Muscle of back (tissue), 13 donors: ENCODE measurements at places on chromosomes 2 and 18.

GRCh38 chr2:18136881-18137475, 258.5 kb downstream of the KCNS3 start:
- DNase-seq: no peak

DNA sequence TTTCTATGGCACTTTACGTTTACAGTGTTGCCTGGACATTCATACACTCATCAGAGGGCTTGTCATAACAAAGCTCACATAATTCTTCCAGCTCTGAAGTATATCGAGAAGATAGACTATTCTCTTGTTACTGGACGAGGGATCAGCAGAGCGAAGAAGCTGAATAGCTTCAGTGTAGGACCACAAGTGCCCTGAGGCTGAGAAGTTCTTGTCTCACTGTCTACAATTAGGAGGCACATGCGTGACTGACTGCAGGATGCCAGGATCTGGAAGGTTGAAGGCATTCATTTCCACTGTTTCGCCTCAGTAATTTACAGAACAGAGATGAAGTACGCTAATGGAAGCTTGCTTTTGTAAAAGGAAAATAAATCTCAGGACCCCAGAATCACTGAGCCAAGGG, 9.6 kb downstream of the SH3YL1 start:
- DNase-seq: peak; percentile 13

DNA sequence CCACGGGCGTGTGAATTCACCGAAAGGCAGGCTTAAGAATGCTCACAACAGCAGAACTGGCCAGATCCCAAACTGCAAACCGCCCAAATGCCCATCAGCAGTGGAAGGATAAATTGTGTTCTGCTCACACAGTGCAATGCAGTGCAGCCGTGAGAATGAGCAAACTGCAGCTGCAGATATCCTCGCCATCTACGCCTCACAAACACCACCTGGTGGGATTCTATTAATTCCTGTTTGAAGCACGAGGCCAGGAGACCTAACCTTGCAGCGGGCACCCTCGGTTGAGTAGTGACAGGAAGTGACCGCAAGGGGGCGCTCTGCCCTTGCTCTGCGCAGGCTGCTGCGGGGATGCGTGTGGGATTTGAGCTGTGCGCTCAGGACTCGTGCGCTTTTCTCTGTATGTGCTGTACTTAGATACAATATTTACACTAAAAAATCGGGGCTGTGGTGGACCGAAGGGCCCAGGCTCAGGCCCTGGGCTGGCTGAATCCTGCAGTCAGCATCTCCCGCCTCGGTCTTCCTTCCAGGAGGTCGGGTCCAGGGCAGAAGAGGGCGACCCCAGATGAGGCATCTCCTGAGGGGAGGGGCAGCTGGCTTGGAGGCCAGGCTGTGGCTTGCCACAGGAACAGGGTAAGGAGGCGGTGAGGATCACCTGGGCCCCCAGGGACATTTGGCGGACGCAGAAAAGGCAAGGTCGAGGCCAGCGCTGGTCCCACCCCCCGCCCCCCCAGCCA, 19.8 kb upstream of the PDIA6 start:
- DNase-seq: peak; percentile 88

GRCh38 chr2:162053066-162053807, 20.8 kb downstream of the DPP4 start:
- no peak for DNase-seq

DNA sequence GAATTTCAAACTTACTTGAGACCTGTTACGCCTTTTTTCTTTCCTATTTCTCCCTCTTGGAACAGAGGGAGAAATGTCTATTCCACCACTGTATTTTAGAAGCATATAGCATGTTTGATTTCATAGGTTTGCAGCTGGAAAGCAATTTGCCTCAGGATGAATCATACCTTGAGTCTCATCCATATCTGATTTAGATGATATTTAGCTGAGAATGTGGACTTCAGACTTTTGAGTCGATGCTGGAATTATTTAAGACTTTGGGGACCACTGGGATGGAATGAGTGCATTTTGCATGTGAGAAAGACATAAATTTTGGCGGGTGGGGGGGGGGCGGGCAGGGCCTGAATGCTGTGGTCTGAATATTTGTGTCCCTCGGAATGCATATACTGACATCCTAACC, 282.7 kb upstream of the STON1 start:
- no peak for DNase-seq

DNA sequence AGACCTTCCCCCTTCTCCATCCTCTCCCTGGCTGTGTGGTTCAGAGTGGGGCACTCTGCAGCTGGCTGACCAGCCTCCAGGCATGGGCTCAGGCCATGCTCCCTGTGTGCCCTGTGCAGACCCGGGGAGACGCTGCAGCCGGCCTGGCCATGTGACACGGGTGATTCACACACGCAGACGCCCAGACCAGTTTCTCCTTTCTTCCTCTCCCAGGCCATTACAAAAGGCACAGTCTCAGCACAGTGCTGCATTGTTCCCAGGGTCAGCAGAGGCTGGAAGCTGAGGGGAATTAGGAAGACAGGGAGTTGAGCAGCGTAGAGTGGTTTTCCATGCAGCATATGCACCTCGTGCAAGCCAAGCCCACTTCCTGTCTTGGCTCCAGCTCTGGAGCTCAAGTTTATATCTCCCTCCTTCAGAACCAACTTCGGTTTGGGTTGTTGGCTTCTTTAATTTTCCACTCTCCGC, 288.5 kb downstream of the TNS1 start:
- no peak for DNase-seq

DNA sequence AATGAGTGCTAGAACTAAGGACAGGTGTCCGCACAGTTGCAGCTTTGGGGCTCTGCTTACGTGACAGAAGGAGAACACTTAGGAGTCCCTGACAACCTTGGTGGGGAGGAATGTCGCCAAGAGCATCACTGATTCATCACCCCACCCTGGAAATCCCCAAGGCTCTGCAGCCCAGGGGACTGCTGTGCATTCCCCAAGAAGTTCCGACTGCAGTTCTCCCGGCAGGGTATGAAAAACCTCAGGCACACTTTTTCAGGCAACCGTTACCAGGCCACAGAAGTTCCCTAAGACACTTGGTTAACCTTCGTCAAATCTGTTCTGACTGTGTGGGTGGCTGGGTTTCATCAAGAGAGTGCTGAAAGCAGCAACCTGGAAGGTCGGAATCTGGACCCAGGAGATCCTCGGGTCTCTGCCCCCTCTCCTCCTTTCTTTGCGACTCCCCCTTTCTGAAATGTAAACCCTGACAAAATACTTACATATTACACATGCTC, 192.1 kb upstream of the CXCR4 start:
- DNase-seq: no peak
